ENCODE measurements at places on chromosomes 1 and 21.

- DNase-seq = no peak
Measured at GRCh38 chr1:22654692-22655091, 1.7 kb downstream of the C1QB start.

DNA sequence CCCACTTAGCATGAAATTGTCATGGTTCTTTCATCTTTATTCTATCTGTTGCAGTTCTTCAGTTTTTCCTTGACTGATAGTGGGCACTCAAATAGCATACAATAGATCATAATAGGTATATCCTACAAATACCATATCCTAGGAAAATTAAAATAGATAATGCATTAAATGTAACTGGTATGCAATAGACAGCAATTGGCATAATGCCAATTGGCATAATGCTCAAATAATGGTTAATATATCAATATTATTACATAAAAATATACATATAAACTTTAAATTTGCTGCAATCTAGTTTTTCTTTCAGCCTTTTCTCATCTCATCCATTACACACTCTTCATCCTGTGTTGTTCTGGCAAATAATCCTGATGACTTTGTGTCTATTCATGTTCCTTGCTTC, 814.6 kb upstream of the TMPRSS15 start:
- no peak for DNase-seq

GRCh38 chr1:1334835-1335234, 3.8 kb downstream of the TAS1R3 start:
- DNase-seq = no peak

DNA sequence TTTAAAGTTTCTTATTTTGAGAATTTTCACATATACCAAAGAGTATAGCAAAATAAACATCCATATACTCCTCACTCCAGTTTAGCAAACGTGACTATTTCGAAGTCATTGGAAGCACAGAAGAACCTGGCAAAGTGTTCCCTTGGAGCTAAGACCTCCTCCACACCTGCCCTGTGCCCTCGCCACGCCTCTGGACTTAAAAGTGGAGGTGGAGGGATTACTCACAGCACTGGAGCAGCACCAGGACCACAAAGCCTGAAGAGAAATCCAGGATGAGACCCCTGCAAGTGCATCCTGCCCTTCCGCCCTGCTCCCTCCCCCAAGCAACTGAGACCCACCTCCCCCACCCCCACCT, 436 bp downstream of the CHI3L1 start:
- no peak for DNase-seq

- DNase-seq = no peak
Measured at GRCh38 chr1:28436211-28436769, 66.8 kb downstream of the PHACTR4 start.

DNA sequence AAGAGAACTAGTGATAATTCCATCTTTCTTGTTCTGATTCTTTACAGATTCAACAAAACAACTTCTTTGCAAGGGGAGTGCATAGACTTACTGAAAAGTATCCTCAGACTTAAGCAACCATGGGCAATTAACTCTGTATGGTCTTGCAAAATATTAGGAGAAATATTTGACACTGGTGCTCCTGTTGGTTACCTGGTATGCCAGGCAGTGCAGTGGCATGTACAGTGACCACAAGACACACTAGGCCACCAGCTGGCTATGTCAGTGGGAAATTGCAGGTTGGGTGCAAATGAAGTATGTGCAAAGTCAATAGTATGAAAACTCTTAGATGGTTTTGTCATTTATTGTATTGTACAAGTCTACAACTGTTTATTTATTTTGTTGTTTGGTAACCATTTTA, 34.5 kb downstream of the EPS15 start:
- no peak for DNase-seq

DNA sequence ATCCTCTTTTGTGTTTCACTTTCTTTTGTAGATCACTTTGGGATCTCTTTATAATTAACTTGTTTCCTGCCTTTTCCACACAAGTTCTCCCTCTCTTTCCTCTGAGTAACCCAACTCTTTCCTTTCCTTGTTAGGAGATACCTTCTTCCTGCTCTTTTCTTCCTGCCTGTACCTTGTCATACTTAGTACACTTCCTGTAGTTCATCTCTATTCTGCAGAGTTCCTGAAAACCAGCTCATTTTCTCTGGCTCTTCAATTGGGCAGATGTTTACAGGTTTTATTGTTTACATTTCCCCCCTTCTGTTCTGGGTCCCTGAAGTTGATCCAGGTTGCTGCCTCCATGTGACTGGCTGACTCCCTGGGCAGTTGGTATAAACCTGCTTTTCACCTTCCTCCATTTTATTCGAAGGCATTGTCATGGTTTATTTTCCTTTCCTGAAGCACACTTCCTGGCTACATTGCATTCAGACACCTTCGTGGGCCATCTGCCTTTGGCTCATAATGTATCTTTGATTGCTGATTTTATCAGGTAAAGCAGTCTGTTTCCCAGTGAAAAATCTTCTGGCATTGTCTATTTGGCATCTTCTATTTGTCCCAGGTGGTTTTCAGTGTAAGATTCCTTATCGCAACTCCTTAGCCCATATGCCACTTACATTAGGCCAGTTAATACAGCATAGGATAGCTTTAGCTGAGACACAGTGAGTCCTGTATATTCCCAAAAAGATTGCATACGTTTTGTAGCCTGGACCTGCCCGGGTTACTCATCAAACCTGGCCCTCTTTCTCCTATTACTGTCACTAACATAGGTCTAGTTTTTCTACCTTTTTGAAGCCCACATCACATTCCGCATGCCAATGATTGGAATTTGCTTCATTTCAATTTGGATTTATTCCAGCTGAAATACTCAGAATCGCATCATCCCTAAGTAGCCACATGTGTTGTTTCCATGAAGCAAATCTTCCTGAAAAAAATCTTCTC, 15.4 kb downstream of the CTH start:
- DNase-seq = no peak

DNA sequence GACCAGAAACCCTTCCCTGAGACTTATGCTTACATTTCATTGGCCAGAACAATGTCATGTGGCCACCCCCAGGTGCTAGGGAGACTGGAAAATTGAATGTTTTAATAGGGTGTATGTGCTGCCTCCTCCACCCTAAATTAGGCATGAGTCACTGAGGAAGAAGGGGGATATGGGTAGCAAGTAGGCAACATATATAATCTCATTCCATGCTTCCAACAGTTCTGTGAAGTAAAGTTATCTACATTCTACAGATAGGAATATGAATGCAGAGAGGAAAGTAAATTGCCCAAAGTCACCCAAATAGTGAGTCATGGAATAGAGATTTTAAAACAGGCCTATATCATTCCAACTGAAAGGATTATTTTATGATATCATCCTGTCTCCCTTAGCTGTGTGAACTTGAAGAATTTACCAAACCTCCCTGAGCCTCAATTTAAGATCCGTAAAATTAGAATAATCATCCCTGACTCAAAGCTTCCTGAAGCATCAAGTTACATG, 168.6 kb upstream of the FGGY start:
- no peak for DNase-seq

DNA sequence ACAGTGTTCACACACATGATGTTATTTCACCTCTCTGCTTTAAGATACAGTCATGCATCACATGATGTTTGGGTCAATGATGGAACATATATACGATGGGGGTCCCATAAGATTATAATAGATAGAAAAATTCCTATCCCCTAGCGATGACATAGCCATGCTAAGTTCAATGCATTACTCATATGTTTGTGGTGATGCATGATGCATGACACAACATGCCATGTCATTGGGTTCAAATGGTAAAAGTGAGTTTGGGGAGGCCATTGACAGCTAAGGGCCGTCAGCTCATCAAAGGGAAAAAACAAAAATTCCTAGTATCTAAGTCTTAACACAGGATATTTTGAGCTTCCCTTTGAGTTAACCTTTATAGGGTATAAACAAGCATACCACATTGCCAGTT, 73.6 kb downstream of the ATP1A1 start:
- no peak for DNase-seq

GRCh38 chr1:201739080-201739479, 89.9 kb upstream of the IPO9 start:
- no peak for DNase-seq

DNA sequence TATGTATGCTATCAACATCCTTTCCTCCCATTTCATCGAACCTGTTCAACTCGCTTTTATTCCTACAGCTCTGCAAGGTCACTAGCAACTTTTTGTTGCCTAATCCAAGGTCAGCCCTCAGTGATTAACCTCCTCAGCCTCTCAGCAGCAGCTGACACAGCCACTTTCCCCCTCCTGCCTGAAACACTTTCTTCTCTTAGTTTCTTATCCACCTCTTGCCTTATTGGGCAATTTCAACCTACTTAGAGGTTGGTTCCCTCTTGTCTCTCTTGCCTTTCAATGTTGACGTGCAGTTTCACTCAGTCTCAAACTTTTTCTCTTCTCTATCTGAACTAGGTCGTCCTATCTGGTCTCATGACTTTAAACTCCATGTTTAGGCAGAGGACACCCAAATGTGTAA, 156.3 kb downstream of the C1orf94 start:
- DNase-seq = no peak

GRCh38 chr1:81183051-81183450, 617.7 kb upstream of the ADGRL2 start:
- no peak for DNase-seq

- no peak for DNase-seq
Measured at GRCh38 chr1:200438911-200439310, 29.1 kb upstream of the ZNF281 start.

DNA sequence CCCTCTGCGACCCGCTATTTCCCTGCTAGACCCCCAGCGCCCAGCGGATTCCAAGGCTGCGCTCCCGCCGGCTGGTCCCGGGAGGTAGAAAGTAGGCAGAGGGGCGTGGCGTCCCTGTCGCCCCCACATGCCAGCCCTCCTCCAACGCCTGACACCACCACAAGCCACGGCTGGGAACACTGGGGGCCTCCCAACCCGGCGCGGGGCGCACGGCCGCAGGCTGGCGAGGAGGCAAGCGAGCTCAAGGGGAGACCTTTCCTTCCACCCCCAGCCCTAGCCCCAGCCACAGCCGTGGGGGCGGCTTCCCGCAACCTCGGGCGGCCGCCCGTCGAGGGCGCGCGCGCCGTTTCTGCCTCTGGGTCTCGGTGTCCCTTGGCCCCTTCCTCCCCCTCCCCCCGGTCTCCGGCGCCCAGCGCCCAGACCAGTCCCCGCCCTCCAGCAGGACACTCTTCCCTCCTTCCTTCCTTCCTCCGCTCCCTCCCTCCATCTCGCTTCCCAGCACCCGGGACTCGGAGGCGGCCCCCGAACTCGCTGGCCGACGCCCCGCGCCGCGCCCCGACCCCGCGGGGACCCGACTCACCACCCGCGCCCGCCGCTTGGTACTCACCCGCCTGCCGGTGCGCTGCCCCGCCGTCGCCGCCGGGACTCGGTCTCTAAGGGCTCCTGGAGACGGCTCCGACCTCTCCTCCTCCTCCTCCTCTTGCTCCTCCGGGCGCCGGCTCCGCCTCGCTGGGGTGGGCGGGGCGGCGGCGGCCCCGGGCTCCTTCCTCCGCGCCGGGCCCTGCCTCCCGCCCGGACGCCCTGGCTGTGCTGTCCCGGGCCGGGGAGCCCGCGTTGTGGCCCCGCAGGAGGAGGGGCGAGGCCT, at the start of gene GNG12:
GNG12 (minus strand) TSS at position 731 of the 865 bp plus-strand sequence. CDS start 125,781 bp downstream, outside the sequence.
- no peak for DNase-seq

- no peak for DNase-seq
Measured at GRCh38 chr1:95653618-95654017, 419.6 kb downstream of the RWDD3 start.

- no peak for DNase-seq
Measured at GRCh38 chr1:183033205-183033604, 10.0 kb downstream of the LAMC1 start.

- no peak for DNase-seq
Measured at GRCh38 chr1:206753141-206753540, 17.4 kb upstream of the IL19 start.

DNA sequence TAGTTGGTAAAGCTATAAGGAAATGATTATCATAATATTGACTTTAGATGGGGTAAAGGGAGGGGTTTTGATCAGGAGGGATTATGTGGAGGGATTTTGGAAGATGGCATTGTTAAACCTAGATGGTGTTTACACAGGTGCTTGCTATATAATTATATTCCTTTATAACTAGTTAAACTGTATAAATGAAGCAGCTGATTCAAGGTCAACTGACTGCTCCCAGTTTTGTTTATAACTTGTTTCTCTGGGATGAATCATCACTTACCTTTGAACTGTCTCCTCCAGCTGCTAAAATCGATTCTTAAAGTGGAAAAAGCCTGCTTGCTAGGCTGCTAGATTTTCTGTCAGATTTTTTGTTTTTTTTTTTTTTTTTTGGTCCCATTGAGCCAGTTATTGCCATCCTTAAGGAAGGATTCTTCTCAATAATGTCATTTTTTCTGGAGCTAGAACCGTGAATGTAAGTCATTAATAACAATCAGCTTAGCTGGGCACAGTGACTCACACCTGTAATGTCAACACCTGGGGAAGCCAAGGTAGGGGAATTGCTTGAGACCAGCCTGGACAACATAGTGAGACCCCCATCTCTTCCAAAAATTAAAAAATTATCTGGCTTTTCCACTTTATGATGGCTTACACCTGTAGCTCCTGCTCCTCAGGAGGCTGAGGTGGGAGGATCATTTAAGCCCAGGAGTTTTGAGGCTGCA, 153.2 kb downstream of the PIK3R3 start:
- DNase-seq = no peak

DNA sequence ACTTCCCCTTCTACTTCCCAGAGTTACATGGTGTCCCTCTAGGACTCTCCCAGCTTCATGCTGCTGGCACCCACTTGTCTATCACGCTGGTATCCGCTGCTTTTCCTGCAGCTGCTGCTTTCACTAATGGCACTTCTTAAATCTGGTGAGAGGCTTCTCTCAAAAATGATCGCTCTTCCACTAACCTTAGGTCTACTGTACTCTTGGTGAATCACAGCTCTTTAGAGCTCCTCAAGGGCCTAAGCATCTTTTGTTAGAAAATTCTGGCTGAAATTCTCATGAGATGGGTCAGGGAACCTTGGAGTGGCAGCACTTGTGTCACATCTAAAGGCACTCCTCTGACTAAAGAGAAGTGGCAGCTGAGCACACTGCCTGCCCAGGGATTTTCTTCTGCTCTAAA, 32.1 kb downstream of the ZMYND12 start:
- no peak for DNase-seq

DNA sequence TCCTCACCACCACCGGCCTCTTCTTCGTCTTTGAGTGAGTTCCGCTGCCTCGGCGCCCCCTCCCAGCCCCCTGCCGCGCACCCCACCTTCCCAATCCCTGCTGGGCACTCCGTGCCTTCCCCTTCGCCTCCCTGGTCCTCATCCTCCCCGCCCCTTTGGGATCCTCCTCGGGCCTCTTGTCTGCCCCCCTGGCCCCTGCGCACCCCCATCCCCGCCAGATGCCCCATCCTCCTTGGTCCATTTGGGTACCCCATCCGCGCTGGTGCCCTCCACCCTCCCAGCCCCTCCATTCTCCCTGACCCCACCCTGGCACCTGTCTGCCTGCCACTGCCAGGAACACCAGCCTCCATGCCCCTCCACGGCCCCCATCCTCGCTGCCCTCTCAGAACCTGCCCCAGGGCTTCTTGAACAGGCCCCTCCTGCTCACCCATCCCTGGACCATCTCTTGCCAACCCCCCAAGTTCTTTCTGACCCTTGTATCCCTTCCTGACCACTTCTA, 667 bp downstream of the ZDHHC18 start:
- no peak for DNase-seq

GRCh38 chr1:63804829-63805484, 31.1 kb downstream of the ROR1 start:
- DNase-seq = no peak

GRCh38 chr1:87673748-87674147, 345.1 kb downstream of the LMO4 start:
- no peak for DNase-seq

GRCh38 chr1:110065841-110066240, 4.6 kb downstream of the ALX3 start:
- DNase-seq = no peak

GRCh38 chr1:68317543-68317942, 85.2 kb upstream of the WLS start:
- DNase-seq = no peak

GRCh38 chr1:71647513-71648300, 566.9 kb upstream of the ZRANB2 start:
- no peak for DNase-seq
